Left ventricle myocardium inferior (tissue), 1 donor: ENCODE measurements at places on chromosomes 1 and 21. TPM values are rescaled to one million over a fixed set of nuclear protein-coding genes. Genes with fewer than 3 reads are reported as not detected.

GRCh38 chr1:116794371-116794770, 40.1 kb downstream of the CD2 start:
- DNase-seq, result no peak

DNA sequence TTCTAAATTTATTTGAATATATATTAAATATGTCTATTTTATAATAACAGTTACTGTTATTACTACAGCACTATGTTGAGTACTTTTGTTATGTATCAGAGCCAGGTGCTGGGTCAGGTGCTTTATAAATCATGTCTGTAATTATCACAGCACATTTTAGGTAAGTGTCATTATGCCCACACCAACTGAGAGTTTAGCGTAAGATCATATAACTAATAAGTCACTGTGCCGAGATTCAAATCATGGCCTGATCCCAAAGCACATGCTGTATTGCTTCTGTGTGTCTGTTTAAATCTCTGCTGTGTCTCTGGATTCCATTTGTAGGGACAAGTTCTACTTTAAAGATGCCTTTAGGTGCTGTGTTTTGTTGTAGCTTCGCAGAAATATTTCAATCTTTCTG, 1.9 kb downstream of the GPSM2 start:
- DNase-seq, result no peak

Gene IL22RA1
- 0.14 TPM for total RNA-seq

Gene S100A14
- total RNA-seq, result 6.5 TPM

DNA sequence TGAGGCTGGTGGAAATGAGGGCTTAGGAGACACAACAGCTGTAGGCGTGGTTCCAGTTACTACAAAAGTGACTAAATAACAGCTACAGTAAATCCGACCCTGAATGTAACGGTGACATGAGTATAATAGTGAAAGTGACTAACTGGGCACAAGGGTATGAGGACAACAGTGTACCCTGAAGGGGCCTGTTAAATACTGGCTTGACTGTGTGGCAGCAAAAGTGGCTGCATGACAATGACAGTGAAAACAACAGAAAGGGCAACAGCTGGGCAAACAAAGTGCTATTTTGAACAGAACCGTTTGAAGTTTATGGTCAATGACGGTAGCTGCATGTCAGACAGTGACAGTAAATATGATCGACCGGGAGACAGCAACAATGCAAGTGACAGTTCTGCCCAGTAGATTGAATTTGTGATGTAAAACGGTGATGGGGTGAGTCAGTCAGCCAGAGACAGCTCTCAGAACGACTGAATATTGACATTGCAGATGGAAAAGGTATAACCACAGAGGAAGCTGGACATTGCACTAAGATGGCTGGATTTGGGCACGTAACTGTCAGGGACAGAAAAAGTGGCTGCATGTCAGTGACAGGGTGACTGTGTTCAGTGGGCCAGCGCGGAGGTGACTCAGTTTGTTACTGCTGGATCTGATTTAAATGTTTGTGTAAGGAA, 1.2 kb upstream of the ZBTB40 start:
- DNase-seq, result no peak
